ENCODE measurements at places on chromosomes 16 and 17.

DNA sequence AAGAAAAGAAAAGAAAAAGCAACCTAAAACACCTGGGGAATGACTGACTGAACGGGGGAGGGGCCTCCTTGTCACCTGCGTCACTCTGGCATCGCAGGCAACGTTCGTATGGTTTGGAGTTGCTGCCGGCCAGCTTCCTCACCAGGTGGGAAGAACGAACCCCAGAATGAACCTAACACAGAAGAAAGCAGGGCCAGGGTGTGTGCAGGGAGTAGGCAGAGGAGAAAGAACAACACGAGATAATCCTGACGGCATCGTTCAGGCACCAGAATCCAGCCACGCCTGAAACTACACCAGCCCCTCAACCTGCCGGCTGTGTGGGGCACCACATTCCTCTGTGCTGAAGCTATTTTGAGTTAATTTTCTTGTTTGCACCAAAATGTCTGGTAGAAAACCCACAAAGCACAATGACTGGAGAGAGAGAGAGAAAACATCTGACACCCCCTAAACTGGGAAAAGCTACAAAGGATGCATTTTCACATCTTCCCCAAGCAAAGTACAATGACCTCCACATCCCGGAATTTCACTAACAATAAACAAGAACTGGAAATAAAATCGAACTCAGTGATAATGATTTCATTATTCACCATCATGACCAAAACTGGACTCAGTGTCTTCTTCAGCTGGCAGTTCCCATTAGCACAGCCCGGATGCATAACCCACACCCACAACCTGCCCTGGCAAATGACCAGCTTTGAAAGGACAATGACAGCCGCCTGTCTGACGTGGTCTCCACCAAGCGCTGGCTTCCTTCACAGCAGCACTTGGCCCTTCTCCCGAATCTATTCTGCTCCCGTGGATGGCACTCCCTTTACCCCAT lies 23.6 kb downstream of the RAB40B start:
- no peak for DNase-seq

DNA sequence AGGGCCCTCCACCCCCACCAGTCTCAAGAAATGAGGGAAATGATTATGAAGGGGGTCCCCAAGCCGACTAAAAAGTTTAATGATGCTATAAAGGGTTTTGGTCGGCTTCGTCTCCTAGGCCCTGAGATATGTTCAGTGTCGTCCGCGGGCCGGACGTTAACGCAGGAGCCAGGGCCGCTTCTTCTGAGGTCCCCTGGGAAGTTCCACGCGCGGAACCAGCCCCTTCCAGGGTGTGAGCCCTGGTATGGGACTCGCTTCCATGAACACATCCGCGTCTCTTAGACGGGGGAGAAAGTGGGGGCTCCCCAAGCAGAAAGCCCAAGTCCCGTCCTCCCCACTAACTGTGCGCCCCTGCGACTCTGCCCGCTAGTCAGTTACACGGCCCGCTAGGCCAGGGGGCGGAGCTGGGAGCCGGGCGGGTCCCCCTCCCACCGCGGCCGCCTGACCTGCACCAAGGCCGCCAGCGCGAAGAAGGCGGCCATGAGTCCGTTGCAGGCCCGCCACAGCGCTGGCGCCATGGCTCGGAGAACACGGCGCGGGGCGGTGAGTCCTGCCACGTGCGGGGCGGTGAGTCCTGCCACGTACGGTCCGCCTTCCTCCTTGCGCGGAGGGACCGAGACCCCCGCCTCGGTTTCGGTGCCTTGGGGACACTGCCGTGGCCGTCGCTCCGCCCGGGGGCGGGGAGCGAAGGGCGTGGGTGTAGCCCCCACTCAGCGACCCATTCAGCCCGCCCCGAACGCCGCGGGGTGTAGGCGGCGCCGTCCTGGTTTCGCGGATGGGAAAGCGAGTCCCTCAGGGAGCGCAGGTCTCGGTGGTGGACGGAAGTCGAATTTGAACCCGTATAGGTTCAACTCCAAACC lies at the start of gene TMEM220:
TSS of gene TMEM220 (minus strand) at position 690 of the 860 bp plus-strand sequence. CDS start at position 518, 172 bp downstream.
- DNase-seq: peak; percentile 84

- peak; percentile 92 for DNase-seq
Observed at GRCh38 chr17:9115214-9116191, 94.2 kb downstream of the NTN1 start.

DNA sequence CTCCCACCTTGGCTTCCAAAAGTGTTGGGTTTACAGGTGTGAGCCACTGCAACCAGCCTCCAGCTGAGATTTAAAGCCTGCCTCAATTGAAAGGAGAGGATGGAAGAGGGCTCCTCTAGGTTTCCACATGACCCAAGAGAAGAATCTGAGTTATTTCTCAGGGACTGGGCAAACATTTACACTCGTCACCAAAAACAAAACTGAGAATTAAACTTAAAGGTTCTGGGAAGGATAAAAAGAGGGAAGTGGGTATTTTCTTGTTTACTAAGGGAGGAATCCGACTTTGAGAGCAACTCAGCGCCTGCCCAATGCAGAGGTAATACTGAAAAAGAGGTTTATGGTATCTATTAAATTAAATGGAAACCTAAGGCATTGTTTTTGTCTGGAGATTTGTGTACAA lies 13.3 kb downstream of the HOXB1 start:
- DNase-seq: no peak

- DNase-seq: no peak
Observed at GRCh38 chr17:76022285-76022684, 4.8 kb downstream of the EVPL start.

GRCh38 chr16:25922438-25922837 lies 230.7 kb downstream of the HS3ST4 start:
- no peak for DNase-seq

DNA sequence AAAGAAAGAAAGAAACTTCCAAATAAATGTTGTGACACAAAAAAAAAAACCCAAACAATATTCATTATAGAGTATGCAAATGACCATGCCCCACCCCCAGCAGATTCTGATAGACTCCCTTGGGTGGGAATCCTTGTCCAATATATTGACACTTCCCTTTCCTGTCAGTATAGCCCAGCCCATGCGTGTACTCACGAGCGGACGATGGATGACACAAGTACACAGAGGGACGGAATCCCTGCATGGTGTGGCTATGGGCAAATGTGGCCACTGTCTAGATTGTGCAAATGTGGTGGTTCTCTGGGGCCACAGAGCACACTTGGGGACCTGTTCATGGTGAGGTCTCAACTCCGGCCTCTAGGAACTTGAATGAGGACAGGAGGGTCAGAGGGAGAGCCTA lies 3.1 kb downstream of the RAB37 start:
- DNase-seq: no peak

GRCh38 chr16:67040906-67041305 lies 12.0 kb downstream of the CBFB start:
- no peak for DNase-seq

GRCh38 chr17:19727501-19728078 lies 11.2 kb upstream of the SLC47A2 start:
- peak; percentile 85 for DNase-seq

- DNase-seq: no peak
Observed at GRCh38 chr17:2814481-2815341, 18.5 kb downstream of the RAP1GAP2 start.

DNA sequence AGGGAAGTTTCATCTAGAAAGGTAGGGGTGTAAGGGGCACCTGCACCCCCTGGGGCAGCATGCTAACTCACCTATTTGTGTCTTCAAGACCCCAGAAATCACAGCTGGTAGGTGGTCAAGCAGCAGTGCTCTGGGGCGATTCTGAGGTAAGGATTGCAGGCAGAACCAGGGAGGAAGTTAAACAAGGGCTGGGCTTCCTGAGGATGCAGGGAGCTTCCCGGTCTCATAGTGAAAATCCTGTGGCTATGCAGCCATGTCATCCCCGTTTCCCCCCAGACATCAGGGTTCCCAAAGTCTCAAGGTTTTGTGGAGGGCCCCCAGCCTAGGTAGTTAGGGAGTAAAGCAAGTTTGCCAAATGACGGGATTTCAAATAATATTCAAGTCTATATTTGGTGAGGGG lies 78.5 kb downstream of the C16orf78 start:
- no peak for DNase-seq

DNA sequence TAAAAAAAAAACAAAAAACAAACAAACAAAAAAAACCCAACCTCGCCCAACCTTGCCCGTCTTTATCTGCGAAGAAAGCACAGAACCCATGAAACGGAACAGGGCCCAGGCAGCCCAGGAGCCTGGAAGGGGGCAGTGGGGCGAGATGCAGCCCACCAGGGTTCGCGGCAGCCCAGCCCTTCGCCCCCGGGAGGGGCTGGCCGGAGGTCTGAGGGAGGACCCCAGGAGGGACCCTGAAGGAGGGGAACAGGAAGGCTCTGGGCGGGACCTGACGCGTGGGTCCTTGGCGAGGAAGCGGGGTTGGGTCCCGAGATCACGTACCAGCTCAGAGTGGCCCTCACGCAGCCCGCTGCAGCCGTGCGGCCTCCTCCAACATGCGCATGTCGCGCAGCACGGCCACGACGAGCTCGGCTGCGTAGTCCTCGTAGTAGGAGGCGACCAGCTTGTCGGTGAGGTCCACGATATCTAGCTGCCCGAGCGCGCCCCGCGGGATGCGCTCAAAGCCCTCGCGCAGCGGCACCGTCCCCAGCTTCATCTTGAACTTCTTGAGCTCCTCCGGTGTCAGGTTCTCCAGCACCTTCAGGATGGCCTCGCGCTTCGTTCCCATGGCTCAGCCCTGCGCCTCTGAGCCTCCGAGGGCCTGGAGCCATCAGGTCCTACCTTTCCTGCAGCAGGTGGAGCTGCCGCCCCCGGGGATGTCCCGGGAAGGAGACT lies at the start of gene PYDC1:
TSS of gene PYDC1 (minus strand) at position 714 of the 714 bp plus-strand sequence. CDS start at position 607, 107 bp downstream.
- no peak for DNase-seq

GRCh38 chr17:49567871-49568694 lies 7.6 kb upstream of the NXPH3 start:
- DNase-seq: peak; percentile 92

GRCh38 chr17:39700148-39700987 lies 504 bp downstream of the ERBB2 start:
- DNase-seq: no peak
